ELR (cell line): ENCODE measurements at places on chromosomes 2 and 18.

DNA sequence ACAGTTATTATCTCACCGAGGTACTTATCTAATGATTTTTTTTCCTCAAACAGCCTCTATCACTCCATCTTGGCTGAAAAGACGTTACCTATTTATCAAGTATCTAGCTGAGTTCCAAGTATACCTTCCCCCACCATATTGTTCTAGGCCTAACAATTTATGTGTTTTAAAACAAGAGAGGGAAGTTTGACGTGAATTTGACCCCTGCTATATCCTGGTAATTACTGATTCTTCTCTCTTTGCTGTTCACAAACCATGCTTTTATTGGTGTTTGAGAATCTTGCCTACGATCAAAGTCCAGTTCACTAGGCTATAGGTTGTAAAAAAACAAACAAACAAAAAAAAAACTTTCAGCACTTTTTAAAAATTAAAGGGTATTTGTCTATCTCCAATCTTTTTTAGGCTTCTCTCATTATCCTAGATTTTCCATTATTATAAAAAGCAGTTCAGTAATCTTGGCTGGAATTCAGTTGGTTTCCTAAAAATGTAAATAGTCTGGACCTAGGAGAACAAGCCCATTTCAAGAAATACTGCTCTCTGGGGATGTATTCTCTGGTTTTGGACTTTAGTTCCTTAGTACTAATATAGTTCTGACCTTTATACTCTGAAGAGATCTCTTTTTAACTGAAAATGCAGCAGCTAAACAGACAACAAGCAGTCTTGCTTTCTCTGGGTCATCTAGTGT, 505.4 kb downstream of the CPS1 start:
- DNase-seq, result no peak

DNA sequence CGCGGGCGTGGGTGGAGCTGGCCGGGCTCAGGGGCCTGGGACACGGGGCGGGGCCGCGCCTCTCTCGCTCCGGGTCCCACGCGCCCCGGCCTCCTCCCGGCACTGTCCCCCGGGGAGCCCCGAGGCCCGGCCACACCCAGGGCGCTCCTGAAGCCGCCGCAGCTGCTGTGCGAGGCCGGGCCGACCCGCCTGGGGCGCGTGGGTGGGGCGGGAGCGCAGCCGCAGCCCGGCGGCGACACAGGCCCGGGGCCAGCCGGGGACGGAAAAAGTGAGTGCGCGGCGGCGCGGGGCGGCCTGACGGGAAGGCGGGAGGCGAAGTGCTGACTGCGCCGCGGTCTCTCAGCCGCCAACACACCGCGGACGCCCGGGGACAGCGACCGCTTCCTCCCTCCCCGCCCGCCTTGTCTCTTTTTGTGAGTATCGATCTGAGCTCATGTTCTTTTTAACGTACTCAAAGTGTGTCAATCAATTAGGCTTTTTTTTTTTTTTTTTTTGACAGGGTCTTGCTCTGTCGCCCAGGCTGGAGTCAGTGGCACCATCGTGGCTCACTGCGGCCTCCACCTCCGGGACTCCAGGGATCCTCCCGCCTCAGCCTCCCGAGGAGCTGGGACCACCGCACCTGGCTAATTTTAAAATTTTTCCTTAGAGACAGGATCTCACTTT, 14.5 kb downstream of the PDCD1 start:
- peak; percentile 39 for DNase-seq

DNA sequence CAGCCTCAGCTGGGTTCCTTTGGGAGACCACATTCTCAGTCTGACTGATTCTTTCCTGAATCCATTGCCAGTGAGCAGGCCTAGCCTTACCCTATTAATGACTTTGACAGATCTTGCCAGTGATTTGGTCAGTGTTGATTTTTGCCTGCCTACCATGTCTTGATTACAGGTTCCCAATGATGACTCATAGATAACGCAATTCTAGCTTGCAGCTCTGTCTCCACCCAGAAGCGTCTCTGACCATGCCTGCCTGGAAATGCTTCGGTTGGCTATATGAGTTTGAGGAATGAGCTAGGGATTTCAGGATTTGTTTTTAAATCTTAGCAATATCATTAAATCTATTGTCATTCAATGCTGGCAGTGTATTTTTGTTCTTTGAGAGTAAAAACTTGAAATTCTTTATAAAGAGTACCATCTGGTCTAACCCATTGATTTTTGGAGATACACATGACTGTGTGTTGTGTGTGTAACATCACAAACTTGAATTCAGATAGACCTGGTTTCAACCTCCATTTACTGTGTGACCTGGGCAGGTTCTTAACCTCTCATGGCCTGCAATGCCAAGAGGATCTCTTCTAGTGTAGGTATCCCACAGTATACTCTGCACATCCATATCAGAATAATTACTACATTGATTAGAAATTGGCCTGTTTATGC, 57.0 kb downstream of the CCDC150 start:
- DNase-seq, result peak; percentile 83

DNA sequence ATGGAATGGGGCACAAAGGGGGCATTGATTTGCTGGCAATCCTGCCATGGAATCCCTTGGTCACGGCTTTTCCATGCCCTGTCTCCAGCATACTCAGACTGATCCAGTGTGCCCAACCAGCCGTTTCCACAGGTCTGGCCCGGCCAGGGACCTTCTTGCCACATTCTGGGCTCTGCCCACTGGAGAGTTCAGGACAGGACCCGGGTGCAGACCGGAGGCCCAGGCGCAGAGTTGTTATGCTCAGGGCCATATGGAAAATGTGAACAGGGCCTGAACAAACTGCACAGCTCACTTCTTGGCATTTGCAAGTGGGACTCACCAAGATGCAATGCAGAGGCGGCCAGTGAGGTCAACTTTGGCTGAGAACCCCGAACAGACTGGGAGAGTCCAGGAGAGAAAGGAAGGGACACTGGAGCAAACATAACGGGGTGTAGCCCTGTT, 15.6 kb upstream of the ASAP2 start:
- DNase-seq, result peak; percentile 75

- no peak for DNase-seq
Observed at GRCh38 chr2:72077702-72078169, 69.9 kb downstream of the CYP26B1 start.

GRCh38 chr2:28216331-28216730, 176.3 kb upstream of the FOSL2 start:
- DNase-seq, result no peak

DNA sequence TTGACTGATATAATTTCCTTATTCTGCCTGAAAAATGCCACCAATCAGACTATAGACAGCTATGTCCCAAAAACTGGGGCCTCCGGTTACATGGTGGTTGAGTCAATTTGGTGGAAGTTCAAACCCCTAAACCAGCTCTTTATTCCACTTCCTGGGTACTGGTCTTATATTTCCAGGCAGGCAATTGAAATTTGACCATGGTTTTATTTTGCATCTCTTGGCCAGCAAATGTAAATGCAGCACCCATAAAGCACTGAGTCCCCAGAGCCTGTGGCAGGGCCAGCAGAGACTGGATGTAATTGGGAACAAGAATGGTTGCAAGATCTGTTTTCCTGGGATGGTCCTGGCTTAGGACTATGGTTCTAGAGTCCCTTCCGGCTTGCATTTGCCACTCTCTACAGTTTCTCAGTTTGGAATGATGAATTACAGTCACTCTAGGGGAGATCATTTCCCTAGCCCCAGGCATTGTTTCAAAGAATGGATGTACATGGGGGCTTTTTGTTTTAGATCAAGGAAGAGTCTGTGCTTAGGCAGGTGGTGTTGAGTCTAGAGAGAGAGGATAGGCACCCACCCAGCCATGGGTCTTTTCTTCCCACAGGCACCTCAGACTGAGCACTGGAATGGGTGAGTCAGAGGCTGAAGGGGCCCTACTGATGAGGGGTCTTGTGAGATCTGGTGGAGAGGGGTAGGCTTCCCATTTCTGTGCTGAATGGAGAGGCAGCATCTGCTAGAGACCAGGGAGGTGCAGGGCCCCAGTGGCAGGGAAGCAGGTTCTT, 108.4 kb upstream of the CDC42EP3 start:
- DNase-seq, result no peak

DNA sequence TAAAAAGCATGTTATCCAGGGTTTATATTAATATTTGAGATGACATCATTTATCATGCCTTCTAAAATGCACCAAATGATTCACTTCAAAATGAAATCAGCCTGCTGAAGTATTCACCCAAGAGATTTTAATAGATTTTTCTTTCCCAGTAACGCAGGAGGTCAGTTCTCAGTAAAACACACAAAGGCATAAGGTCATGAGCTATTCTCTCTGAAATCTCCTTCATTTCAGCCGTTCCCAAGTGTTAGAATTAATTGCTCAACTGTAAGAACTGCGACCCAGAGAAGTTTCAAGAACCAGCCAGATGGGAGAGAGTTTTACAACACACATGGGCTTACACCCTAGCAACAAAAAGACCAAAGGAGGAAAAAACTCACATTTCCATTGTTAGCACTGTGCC, 84.2 kb upstream of the PHLPP1 start:
- no peak for DNase-seq

DNA sequence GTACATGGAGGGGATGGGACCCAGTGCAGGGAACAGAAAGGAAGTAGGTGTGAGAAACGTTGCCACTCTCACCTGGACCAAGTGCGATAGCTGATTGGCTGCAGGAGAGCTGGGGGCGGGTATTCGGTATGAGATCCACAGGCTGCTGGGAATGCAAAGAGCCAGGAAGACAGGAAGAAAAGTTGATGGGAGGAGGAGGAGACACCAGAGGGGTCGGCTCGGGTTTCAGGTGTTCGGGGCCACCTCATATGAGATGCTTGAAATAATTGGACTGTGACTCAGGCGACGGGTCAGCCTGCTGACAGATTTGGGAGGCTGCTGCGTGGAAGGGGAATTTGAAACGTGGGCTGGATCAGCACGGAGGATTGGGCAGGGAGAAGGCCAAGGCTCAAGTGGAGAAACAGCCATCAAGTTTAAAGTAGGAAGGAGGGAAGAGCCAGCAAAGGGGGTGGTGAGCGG, 65.1 kb downstream of the MRPS9 start:
- DNase-seq, result peak; percentile 78

DNA sequence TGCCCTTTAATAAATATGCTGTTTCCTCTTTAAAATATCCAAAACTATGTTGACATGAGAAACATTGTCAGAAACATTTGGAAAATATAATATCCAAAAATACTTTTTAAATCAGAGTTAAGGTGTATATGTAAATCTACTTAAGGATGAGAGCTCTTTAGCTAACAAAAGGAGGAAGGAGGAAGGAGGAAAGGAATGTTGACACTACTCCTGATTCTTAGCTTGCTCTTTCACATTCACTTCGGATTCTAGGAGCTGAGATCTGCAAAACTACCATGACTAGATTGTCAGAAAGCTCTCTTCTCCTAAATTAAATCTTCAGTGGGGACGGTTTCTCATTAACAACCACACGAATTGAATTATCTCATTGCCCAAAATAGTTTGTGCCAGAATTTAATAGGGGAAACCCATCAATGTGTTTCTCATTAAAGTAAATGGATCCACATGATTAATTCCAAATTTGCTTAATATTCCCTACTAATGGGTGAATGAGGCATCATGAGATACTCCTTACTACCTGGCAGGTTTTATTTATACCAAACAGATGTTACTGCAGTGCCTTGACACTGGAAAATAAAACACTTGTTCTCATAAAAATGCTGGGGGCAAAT, 509.1 kb downstream of the MBD2 start:
- DNase-seq, result no peak

DNA sequence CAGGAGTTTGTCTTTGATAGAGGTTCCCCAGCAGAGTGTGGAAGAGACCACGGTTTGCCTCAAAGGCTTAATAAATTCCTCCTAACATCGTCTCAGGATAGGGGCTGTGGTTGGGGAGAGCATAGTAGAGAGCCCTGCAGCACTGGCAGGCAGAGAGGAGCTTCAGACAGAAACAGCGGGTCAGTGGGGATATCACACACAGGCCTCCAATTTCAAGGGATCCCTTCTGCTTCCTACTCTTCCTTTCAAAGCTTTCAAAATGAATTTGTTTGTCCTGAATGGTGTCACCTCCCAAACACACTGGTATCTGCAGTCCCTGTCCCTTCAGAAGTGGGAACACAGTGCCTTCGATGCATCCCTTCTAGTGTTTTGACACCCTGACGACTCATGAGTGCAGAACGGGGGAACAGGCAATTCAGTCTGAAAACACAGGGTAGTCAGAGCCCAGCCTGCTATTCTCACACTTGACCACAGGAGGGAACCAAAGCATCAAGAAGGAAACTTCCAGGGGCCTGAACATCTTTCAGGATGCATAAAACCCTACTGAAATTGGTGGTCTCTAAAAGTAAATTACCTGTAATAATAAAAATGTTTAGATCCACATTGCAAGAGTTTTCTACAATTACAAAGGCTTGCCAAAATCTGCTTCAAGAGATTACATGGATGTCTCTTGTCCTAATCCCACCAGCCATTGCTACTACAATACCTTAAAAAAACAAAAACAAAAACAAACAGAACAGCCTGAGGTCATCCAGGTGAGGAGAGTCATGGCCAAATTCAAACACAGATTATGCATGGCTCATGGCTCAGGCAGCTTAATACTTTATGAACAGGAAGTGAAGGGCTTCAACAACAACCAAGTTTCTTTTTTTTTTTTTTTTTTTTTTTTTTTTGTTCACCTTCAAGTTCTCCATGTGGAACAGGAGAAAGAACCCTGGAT, 49.8 kb downstream of the SLC14A2 start:
- peak; percentile 75 for DNase-seq

- no peak for DNase-seq
Observed at GRCh38 chr2:119009110-119009509, 67.1 kb downstream of the MARCO start.

GRCh38 chr2:85924522-85924921, 35.7 kb upstream of the ST3GAL5 start:
- DNase-seq, result peak; percentile 61

GRCh38 chr2:120578576-120579352, 156.9 kb upstream of the GLI2 start:
- no peak for DNase-seq

DNA sequence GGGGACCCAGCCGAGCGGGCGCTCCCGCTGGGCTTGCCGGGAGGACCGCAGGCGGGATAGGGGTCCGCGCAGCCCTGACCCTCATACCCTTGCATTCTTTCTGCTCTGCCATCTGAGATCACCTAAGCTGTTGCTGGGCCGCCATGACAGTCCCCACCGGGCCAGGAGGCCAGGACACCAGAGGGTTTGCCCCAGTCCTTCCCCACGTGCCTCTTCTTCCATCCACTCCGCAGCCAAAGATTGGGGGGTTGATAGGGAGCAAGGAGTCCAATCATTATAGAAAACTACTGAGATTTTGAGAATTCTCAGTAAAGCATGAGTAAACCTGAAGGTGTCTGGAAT, 453 bp upstream of the GRB14 start:
- no peak for DNase-seq

- DNase-seq, result peak; percentile 29
Observed at GRCh38 chr18:76922107-76922506, 99.8 kb downstream of the ZNF236 start.

DNA sequence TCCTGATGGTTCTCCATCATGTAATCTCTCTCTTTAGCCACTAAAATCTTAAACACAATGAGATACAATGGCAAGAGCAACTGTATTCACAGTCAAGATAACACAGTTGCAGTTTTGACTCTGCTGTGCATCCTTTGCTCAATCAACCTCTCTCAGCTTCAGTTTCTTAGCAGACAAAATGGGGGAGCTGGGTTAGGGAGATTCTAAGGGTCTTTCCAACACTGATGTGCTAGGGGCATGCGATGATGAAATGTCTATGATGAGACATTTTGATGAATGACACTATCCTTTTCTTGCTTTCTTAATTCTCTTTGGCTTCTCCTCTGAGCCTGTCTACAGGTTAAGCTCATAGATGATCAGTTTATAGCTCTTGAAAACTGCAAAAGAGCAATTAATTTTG, 1.1 kb downstream of the SERPINB10 start:
- DNase-seq, result no peak

- no peak for DNase-seq
Observed at GRCh38 chr2:172040311-172040710, 40.6 kb downstream of the METAP1D start.

GRCh38 chr18:811892-812375, at the start of gene YES1:
Gene YES1 (minus strand): TSS chr18:812242. CDS start chr18:756827, 55,415 bp downstream.
- DNase-seq, result peak; percentile 82

- DNase-seq, result no peak
Observed at GRCh38 chr18:4750393-4751346, 295.6 kb upstream of the DLGAP1 start.
